ENCODE measurements at places on chromosomes 3 and 15.

GRCh38 chr15:67720556-67721175 is 104.6 kb upstream of the SKOR1 start:
- DNase-seq = no peak

DNA sequence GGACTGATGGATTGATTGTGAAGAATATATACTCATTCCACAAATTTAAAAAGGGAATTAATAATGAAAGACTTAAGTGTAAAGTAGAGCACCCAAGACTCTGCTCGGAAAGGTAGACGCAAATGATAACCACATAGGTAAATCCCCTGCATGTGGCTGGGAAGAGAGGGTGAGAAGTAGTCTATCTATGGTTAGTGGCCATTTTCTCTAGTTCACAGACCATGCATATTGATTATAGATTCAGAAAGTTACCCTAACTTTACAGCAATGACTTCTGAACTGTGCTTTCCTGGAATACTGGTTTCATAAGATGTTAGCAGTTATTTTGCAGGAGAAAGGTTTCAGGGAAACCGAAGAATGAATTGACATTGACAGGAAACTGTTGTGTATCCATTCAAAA is 51.7 kb downstream of the CASR start:
- no peak for DNase-seq

GRCh38 chr15:66405615-66406014 is 18.9 kb downstream of the MAP2K1 start:
- DNase-seq = peak; percentile 93

DNA sequence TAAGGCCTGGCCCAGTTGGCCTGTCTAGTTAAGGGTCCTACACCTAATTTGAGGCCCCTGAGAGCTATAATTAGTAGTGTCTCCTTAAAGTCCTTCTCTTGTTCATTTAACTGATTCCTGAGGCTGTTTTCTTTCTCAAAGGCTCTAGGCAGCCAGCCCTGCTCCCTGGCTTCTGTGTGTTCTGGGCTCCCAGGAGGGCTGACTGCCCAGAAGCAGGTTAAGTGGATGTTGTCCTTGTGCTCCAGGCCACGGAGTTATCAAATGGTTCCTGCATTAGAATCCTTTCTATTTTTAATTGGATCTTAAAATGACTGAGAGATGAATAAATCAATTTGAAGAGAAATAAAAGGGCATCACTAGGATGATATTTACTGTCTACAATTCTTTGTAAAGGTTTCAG is 140.0 kb downstream of the SNRK start:
- DNase-seq = no peak

GRCh38 chr3:111033470-111034050 is 38.1 kb upstream of the NECTIN3 start:
- DNase-seq = no peak

- DNase-seq = no peak
These were observed 270.3 kb upstream of the CFAP20DC start for GRCh38 chr3:59320080-59320479.

GRCh38 chr3:71850654-71851053 is 65.7 kb upstream of the PROK2 start:
- DNase-seq = no peak

GRCh38 chr3:23926736-23927135 is 9.8 kb downstream of the RPL15 start:
- no peak for DNase-seq

DNA sequence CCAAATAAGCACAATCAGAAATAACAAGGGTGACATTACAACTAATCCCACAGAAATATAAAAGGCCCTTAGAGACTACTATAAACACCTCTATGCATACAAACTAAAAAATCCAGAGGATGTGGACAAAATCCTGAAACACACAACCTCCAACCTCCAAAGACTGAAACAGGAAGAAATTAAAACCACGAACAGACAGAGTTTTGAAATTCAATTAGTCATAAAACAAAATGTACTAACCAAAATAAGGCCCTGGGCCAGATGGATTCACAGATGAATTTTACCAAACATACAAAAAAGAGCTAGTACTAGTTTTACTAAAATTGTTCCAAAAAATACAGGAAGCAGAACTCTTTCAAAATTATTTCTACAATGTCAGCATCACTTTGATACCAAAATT is 1043.6 kb downstream of the DIPK2A start:
- no peak for DNase-seq

GRCh38 chr3:87437765-87438164 is 161.4 kb upstream of the POU1F1 start:
- DNase-seq = no peak

- DNase-seq = no peak
These were observed 74.3 kb downstream of the SIDT1 start for GRCh38 chr3:113606539-113607218.

DNA sequence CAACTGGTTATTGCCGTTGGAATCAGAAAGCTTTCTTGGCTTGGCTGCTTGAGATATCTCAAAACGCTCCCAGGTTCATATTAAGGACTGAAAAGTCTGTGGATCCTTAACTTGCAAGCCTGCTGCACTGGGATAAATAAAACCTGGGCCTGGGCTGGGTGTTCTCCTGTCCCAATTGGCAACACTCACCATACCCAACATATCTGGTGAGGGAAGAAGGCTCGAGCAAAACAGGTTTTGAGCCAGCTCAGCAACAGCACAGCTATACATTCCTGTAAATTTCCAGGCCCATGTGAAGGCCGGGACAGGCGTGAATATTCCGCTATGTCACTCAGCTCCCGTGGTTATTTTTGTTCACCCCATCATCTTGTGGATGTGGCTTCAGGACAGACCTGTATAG is 169.0 kb upstream of the BCL6 start:
- DNase-seq = no peak

- DNase-seq = no peak
These were observed 105.4 kb upstream of the CCDC54 start for GRCh38 chr3:107271787-107272387.

GRCh38 chr15:99098991-99099390 is 5.9 kb upstream of the SYNM start:
- DNase-seq = no peak

DNA sequence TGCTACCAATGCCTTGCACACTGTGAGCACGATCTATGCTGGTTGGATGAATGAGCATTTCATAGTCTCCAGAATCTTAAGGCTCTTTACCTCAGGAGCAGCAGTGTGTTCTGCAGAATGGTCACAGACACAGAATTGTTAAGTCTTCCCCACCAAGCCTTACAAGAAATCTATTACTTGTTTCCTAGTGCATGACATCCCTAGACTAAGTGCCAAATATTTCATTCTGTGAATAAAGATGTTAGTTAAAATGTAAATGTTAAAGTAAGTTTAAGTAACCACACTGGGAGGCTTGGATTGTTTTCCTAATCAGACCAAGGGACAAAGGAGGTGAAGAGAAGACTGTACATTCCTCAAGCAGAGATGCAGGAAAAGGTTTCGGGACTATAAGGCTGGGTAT is 4.1 kb upstream of the TNFSF10 start:
- DNase-seq = no peak

GRCh38 chr15:98583771-98584430 is 64.4 kb upstream of the IGF1R start:
- no peak for DNase-seq

- no peak for DNase-seq
These were observed 186.1 kb downstream of the APBA2 start for GRCh38 chr15:29071882-29072273.

GRCh38 chr15:73982222-73982962 is 9.7 kb downstream of the STOML1 start:
- DNase-seq = peak; percentile 89

DNA sequence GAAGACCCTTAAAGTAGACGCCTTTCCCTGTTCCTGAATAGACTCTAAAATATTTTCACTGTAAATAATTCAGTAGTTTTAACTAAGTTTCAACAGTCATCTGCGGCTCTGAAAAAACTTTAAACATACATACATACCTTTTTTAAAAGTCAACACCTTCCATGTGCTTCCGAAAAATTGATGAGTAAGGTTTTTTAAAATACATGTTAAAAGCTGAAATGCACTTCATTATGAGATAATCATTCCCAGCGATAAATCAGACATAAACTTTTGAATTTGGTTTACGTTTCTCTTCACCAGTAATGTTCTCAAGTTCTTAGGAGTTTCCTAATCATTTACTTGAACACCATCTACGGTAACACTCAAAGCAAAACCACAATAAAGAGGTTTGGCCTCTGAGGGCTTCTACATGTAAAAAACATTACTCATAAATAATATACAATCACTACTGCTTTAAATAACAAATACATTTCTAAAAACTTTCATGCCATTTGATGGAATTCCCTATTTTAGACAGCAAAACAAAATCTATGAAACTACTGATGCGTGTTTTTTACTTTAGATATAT is 403.5 kb downstream of the SHQ1 start:
- no peak for DNase-seq

- DNase-seq = peak; percentile 5
These were observed 252.7 kb downstream of the ROBO1 start for GRCh38 chr3:79515072-79515471.

DNA sequence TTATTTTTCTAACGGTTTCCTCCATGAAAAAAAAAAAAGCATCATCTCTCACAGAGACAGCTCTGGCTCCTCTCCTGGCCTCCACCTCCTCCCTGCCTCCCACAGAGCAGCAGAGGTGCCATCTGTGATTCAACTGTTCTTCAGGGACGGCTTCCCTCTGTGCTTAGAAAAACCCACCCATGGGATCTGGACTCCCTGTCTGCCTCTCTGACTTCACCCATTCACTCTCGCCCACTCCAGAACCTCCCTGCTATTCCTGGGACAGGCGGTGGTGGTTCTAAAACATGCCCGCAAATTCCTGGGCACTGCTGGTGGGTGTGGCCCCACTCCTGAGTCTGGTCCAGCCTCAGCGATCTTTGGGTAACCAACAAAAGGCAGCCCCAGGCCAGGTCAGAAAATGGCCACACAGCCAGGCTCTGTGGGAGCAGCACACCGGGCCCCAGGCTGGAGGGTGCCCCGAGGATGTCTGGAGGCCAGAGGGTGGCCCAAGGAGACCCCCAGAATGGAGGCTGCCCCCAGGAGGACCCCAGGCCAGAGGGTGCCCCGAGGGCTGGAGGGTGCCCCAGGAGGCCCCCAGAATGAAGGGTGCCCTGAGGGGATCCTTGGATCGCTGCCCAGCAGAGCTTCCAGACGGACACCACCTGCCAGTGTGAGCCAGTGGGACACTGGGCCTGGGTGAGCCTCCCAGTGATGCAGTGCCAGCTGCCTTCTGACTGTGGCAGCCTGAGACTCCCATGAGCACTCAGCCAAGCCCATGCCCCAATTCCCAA is 2.6 kb upstream of the CHST13 start:
- no peak for DNase-seq

GRCh38 chr3:150583028-150583427 is 20.1 kb upstream of the SELENOT start:
- no peak for DNase-seq

DNA sequence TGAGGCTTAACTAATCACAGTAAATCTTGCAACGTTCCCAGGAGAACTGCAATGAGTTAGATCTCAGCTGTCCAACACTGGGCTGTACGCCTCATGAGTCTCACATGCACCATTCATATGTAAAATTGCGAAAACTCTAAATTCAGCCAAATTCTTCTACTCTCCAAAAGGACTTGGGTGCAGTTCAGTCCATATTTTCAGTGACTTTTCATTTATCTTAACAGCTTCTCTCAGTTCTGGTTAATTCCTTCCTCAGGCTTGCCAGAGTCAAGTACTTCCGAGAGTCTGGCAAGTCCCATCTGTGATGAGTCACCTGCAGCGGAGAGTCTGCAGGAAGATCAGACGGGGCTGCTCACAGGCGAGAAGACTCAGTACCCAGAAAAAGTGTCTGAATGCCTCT is 11.5 kb downstream of the CCDC80 start:
- peak; percentile 91 for DNase-seq
